ENCODE measurements at places on chromosomes 4 and X. TPM values are rescaled to one million over a fixed set of nuclear protein-coding genes. Genes with fewer than 3 reads are reported as not detected.

DNA sequence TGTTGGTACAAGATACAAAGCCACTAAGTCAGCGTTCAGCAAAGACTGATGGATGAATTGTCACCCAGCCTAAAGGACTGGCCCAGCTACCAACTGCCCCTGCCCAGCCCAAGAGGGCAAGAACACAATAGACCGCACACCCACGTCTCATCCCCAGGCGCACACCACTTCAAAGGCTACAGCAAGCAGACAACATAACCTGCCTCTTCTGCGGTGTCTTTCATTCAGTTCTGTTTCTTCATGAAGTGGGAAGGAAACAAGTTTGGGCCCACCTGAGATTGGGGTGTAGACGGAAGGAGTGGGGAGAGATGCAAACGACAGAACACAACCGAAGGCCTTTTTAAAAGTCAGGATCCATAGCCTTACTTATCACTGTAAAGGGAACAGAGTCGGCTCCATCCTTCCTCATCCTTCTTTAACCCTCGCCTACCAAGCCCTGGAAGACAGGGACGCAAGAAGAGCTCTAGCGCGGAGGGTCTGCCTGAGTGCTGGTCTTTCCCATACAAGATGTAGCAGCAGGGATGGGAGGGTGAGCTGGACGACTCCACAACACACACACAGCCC, 691 bp downstream of the SCARB2 start:
- peak overlapping the region; percentile 77 for H3K4me3 ChIP-seq
- H3K36me3 ChIP-seq, result no peaks in the 10 kb centered on the region
- no peaks in the 10 kb centered on the region for H3K27me3 ChIP-seq
- DNase-seq, result peak; percentile 68

DNA sequence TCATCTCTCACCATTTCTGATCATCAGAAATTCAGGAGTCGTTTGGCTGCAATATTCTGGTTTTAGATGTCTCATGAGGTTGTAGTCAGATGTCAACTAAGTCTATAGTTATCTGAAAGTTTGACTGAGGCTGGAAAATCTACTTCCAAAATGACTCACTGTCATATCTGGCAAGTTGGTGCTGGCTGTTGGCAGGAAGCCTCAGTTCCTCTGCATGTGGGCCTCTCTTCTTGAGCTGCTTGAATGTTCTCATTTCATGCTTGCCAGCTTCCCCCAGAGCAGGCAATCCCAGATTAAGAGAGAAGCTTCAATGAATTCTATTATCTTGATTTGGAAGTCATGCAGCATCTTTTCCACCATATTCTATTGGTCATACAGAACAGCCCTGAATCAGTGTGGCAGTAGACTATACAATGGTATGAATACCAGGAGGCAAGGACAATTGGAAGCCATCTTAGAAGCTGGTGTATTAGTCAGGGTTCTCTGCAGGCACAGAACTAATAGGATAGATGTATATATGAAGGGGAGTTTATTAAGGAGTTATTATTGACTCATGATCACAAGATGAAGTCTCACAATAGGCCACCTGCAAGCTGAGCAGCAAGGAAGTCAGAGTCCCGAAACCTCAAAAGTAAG, 46.8 kb upstream of the ELF2 start:
- DNase-seq, result no peak
- H3K36me3 ChIP-seq, result no peaks in the 10 kb centered on the region
- H3K27ac ChIP-seq, result no peak overlapping the region

GRCh38 chr4:84547211-84547610, 35.7 kb upstream of the CDS1 start:
- H3K27me3 ChIP-seq, result no peaks in the 10 kb centered on the region
- H3K36me3 ChIP-seq, result no peaks in the 10 kb centered on the region
- H3K27ac ChIP-seq, result no peak overlapping the region

- peaks cover 14% of the 10 kb centered on the region for H3K36me3 ChIP-seq
- no peak overlapping the region for H3K4me3 ChIP-seq
- H3K27me3 ChIP-seq, result no peaks in the 10 kb centered on the region
These were observed 5.4 kb downstream of the CTBP1 start for GRCh38 chr4:1243451-1244080.

DNA sequence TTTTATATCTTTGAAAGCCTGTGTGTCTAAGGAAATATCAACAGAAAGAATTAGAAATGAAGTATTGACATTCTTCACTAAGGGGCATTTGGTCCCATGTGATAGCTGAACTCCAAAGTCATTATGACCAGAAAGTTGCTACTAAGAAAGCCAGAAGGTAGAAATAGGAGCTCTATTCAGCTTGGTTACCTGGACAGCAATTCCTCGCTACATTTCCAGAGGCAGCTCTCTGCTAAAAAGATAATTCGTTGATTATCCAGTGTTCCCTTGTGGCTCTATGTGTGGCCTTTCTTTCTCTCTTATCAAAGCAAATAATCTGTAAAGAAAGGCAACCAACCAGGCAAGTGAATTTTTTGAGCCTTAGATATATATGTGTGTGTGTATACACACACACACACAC, 341.3 kb downstream of the ADGRL3 start:
- no peaks in the 10 kb centered on the region for H3K4me1 ChIP-seq
- H3K27ac ChIP-seq, result no peak overlapping the region
- no peaks in the 10 kb centered on the region for H3K36me3 ChIP-seq

KCND1 gene
- 1.9 TPM for total RNA-seq

LNX1 gene
- total RNA-seq, result not detected

DNA sequence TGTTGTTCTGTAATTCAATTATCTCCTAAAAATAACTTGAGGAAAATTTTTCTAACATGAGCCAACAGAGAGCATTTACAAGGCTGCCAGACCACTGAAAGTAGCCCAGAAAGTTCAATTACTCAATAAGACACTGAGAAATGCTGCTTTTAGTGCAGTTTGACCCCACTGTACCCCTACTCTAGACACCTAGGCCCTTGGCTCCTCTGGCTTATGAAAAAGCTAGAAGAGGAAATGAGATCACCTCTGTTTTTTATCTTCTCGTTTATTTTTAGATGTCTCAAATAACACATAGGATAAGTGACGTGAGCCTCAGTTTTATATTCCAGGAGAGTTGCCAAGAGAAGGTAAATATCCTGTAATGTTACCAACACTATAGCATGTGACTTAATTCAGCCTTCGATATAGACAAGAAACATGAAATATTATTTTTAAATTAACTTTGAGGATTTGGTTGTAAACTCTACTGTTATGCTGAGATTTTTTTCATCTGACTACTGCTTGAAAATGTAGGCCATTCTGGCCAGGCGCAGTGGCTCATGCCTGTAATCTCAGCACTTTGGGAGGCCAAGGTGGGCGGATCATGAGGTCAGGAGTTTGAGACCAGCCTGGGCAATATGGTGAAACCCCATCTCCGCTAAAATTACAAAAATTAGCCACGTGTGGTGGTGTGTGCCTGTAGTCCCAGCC, 24.4 kb downstream of the TNIP3 start:
- peak; percentile 33 for DNase-seq
- H3K36me3 ChIP-seq, result no peaks in the 10 kb centered on the region
- no peak overlapping the region for H3K27ac ChIP-seq

PRR32 gene
- total RNA-seq, result not detected

Data from CD4-positive, alpha-beta memory T cell (primary cell).